ENCODE measurements at places on chromosomes 3 and 15. TPM values are rescaled to one million over a fixed set of nuclear protein-coding genes. Genes with fewer than 3 reads are reported as not detected.

The PLA2G4E gene
- polyA plus RNA-seq, result not detected

GRCh38 chr15:26729030-26729429 lies 43.8 kb downstream of the GABRB3 start:
- H3K4me1 ChIP-seq, result no peaks in the 10 kb centered on the region
- no peaks in the 10 kb centered on the region for H3K36me3 ChIP-seq
- H3K27ac ChIP-seq, result no peak overlapping the region
- DNase-seq, result no peak
- H3K4me3 ChIP-seq, result no peak overlapping the region

DNA sequence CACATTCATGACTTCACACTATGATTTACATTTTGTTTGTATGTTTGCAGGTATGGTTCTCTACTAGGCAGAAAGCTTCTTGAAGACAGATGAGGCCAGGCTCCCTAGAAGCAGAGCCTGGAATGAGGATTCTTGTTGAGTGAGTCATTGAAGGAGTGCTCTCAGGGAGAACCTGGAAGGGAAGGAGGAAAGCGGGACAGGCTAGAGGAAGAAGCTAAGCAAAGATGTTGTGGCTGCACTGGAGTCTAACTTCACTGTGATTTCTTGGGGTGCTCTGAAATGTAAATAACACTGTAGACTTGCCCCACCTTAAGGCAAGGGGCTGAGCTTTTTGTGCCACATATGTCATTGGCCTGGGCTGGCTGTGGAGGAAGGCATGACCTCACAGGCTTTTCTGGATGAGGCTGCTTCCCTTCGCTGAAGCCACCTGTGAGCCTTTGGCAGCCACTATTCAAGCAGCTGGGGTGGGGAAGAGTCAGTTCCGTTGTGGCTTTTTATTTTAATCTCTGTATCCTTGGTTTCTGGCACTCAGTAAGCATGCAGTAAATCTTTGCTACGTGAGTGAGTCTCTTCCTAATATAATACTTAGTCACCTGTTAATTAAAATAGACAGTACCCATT lies 307.3 kb downstream of the SV2B start:
- no peaks in the 10 kb centered on the region for H3K27me3 ChIP-seq
- DNase-seq, result peak; percentile 45
- H3K36me3 ChIP-seq, result no peaks in the 10 kb centered on the region

The PAK6 gene
- polyA plus RNA-seq, result 5.1 TPM

DNA sequence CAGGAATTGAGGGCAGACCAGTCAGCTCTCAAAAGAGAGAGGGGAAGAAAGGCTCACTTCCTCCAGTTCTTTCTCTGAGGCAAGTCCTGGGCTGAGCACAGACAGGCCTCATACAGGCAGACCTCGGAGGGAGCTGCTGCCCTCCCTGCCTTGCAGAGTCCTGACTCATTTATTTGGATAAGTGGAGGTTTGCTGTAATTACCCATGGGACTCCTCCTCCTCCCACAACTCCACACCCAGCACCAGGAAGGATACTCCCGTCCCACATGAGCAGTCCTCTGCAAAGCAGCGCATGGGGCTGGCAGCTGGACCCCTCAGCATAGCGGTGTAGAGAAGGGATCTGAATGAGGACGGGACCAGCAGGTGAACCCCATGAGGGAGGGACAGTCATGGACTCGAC lies 13.4 kb upstream of the SCN10A start:
- H3K27ac ChIP-seq, result no peak overlapping the region
- no peaks in the 10 kb centered on the region for H3K36me3 ChIP-seq
- no peak overlapping the region for H3K4me3 ChIP-seq
- no peak for DNase-seq
- no peaks in the 10 kb centered on the region for H3K4me1 ChIP-seq
- no peaks in the 10 kb centered on the region for H3K27me3 ChIP-seq

The ARHGEF26 gene
- polyA plus RNA-seq, result 13.6 TPM

DNA sequence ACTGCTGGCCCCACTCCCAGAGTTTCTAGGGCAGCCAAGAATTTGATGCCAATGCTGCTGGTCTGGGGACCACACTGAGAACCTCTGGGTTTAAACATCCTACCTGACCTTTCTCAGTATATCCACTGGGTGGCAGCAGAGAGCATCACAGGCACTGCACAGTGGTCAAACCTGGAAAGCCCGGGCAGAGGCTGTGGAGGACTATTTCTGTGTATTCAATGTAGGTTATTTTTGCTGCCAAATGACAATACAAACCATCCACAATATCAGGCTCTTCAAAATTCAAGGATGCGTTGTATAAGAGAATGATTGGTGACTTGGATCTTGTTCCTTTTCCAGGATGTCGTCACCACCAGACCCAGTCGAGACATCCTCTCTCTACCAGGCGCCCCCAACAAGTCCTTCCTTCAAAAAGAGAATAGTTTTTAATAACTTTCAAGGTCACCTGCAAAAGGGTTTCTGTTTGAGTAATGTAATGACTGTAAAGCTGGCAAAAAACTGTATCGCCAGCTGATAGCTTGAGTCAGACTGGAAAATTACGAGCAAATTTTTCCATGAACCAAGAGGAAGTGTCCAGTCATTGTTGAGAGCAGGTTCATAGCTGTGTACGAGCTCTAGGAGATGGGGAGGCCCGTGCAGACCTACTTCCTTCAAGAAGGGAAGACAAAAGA lies 30.5 kb upstream of the MYZAP start:
- H3K4me3 ChIP-seq, result no peak overlapping the region
- peak overlapping the region; percentile 17 for H3K27ac ChIP-seq
- peaks cover 3% of the 10 kb centered on the region for H3K4me1 ChIP-seq
- no peaks in the 10 kb centered on the region for H3K27me3 ChIP-seq

The TMEM207 gene
- polyA plus RNA-seq, result not detected

- peak within 1 kb of the TSS; percentile 55 for H3K4me3 ChIP-seq
- no peaks in the 10 kb centered on the region for H3K36me3 ChIP-seq
- peak; percentile 85 for DNase-seq
- peaks cover 21% of the 10 kb centered on the region for H3K4me1 ChIP-seq
- H3K27me3 ChIP-seq, result peaks cover 26% of the 10 kb centered on the region
- H3K27ac ChIP-seq, result peak within 1 kb of the TSS; percentile 3
Measured at GRCh38 chr3:126982471-126983175, at the start of gene PLXNA1. Gene PLXNA1 (plus strand): TSS chr3:126983115. CDS start chr3:126988594, 5,479 bp downstream.

The LRTM1 gene
- polyA plus RNA-seq, result not detected

DNA sequence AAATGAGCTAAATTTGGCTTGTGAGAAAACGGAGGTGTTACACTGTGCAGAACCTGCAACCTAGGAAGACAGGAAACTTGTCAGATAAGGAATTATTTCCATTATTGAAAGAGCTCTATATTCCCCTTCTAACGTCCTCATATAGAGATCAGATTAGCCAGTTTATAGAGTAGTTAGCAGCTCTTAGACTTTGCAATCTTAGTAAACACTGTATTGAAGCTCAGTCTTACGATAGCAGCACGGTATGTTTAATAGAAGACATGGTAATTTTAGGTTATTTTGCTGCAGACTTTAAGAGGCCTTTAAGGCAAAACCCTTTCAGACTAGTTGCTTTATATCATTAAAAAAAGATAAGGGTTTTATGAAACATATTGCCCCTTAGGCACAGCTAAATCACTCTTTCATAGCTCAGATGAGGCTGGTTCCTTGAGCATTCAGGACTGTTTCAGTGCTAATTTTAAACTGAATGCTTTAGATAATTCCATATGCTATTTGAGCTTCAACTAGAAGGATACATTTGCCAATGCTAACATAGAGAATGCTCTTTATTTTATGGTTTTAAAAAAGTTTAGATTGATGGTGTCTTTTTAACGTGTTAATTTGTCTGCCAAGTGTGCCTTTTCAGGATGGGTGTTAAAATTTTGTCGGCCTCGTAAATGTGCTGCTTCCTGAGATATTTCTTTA lies 234.3 kb downstream of the PYDC2 start:
- H3K27ac ChIP-seq, result no peak overlapping the region
- H3K4me1 ChIP-seq, result no peaks in the 10 kb centered on the region
- no peak overlapping the region for H3K4me3 ChIP-seq
- DNase-seq, result no peak
- no peaks in the 10 kb centered on the region for H3K36me3 ChIP-seq

GRCh38 chr3:90032980-90033641 lies 925.7 kb downstream of the EPHA3 start:
- H3K4me1 ChIP-seq, result no peaks in the 10 kb centered on the region
- DNase-seq, result no peak
- no peak overlapping the region for H3K27ac ChIP-seq
- no peaks in the 10 kb centered on the region for H3K36me3 ChIP-seq

GRCh38 chr3:182384221-182384620 lies 409.1 kb upstream of the ATP11B start:
- no peak for DNase-seq
- no peaks in the 10 kb centered on the region for H3K27me3 ChIP-seq
- no peaks in the 10 kb centered on the region for H3K4me1 ChIP-seq
- H3K27ac ChIP-seq, result no peak overlapping the region
- no peak overlapping the region for H3K4me3 ChIP-seq

The FANCD2OS gene
- polyA plus RNA-seq, result not detected

GRCh38 chr15:58564981-58565380 lies 133.2 kb downstream of the LIPC start:
- H3K27ac ChIP-seq, result no peak overlapping the region
- no peak for DNase-seq
- no peaks in the 10 kb centered on the region for H3K27me3 ChIP-seq
- H3K4me3 ChIP-seq, result no peak overlapping the region
- no peaks in the 10 kb centered on the region for H3K36me3 ChIP-seq

The UCN2 gene
- polyA plus RNA-seq, result 0.65 TPM

The CHRD gene
- polyA plus RNA-seq, result 3.4 TPM

- H3K27ac ChIP-seq, result no peak overlapping the region
- no peaks in the 10 kb centered on the region for H3K36me3 ChIP-seq
- peaks cover under 1% of the 10 kb centered on the region for H3K4me1 ChIP-seq
- H3K4me3 ChIP-seq, result no peak overlapping the region
Measured at GRCh38 chr15:45185069-45185779, 2.5 kb downstream of the SHF start.

DNA sequence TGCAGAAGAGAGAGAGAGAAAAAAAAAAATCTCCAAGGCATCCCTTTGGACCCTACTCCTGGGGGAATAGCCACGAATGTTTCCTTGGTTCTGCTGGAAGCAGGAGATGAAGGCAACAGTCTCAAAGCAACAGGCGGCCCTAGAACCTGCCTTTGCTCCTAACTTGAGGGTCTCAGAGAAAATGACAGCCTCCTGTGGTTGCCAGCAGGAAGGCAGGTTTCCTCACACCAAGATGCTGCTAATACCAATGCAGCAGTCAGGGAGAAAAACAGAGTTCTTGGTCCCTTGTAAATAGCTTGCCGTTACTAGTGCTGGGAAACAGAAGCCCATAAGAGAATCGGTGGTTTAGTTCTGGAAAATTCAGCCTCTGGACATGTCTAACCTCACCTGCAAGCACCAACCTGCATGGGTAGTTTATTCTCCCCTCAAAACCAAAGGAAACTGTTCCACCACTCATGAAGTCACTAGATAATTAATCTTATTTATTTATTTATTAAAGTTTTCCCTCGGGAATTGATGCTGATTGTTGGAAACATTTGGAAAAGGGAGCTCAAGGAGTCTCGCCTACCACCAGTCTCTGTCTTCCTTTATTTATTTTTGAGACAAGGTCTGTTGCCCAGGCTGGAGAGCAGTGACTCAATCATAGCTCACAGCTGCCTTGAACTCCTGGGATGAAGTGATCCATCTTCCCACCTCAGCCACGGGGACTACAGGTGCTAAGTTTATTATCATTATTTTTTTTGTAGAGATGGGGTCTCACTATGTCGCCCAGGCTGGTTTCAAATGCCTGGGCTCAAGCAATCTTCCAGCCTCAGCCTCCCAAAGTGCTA lies 883 bp upstream of the FRMD4B start:
- H3K27me3 ChIP-seq, result peaks cover 33% of the 10 kb centered on the region
- DNase-seq, result no peak
- no peaks in the 10 kb centered on the region for H3K4me1 ChIP-seq

DNA sequence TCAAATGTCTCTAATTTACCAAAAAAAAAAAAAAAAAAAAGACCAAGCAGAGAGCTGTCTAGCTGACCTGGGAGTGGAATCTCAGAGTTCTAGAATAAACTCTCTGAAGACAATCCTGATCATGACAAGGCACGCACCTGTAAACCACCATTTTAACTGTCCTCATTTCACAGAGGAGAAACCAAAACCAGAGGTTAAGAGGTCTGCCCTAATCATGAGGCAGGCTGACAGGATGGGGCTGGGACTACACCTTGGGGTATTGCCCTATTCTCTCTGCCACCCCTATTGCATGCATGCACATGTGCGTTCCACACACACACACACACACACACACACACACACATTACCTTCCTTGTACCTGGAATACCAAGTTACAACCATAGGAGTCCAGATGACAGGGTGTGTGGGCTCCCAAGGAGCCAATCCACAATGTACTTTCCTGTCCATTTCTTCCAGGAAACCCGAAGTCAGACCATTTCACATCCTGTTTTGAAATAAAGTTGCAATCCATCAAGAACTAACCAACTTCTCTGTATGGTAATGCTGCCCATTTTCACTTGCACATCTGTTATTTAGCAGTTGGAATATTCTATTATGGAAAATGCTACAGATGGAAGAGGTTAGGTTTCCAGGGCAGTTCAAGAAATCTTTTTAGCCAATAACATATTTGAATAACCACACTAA lies 34.6 kb downstream of the HSPBAP1 start:
- H3K36me3 ChIP-seq, result no peaks in the 10 kb centered on the region
- H3K27me3 ChIP-seq, result no peaks in the 10 kb centered on the region
- H3K4me3 ChIP-seq, result no peak overlapping the region
- peaks cover 3% of the 10 kb centered on the region for H3K4me1 ChIP-seq

The RGMA gene
- 15.2 TPM for polyA plus RNA-seq

Data from small intestine (tissue), 16 donors.